ENCODE measurements at places on chromosomes 6 and 20. TPM values are rescaled to one million over a fixed set of nuclear protein-coding genes. Genes with fewer than 3 reads are reported as not detected.

GRCh38 chr6:92122746-92123145, 1296.6 kb downstream of the EPHA7 start:
- H3K27me3 ChIP-seq: no peaks in the 10 kb centered on the region
- H3K27ac ChIP-seq: no peak overlapping the region
- no peak for DNase-seq
- H3K36me3 ChIP-seq: no peaks in the 10 kb centered on the region
- H3K4me3 ChIP-seq: no peak overlapping the region

- no peaks in the 10 kb centered on the region for H3K27me3 ChIP-seq
- H3K4me1 ChIP-seq: no peaks in the 10 kb centered on the region
- no peaks in the 10 kb centered on the region for H3K36me3 ChIP-seq
- DNase-seq: no peak
These were observed 6.6 kb upstream of the HEBP2 start for GRCh38 chr6:138397128-138398122.

DNA sequence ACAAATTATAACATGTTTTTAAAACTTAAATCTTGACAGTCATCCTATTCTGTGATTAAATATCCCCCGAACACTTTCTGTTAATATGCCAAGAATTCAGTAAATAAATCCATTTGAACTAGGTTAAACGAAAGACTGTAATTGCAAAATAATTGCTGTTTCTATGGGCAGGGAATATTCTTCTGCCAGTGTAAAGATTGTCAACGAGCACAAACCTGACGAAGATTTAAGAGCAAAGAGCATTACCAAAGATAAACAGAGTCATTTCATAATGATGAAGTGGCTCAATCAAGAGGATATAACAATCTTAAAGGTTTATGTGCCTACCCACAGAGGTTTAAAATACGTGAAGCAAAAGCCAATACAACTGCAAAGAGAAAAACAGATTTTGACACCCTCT, 76.3 kb upstream of the ADGRG6 start:
- H3K36me3 ChIP-seq: no peaks in the 10 kb centered on the region
- H3K27ac ChIP-seq: no peak overlapping the region
- no peak overlapping the region for H3K4me3 ChIP-seq
- no peaks in the 10 kb centered on the region for H3K4me1 ChIP-seq
- no peaks in the 10 kb centered on the region for H3K27me3 ChIP-seq

- DNase-seq: no peak
- peaks cover 12% of the 10 kb centered on the region for H3K4me1 ChIP-seq
- H3K27ac ChIP-seq: peak overlapping the region; percentile 65
- H3K4me3 ChIP-seq: no peak overlapping the region
These were observed 13.9 kb downstream of the DEF6 start for GRCh38 chr6:35311390-35312075.

- H3K4me3 ChIP-seq: no peak overlapping the region
- no peak for DNase-seq
- no peaks in the 10 kb centered on the region for H3K36me3 ChIP-seq
These were observed 654.8 kb upstream of the POU3F2 start for GRCh38 chr6:98179606-98180005.

GRCh38 chr6:24927985-24928745, 7.6 kb downstream of the RIPOR2 start:
- H3K27me3 ChIP-seq: no peaks in the 10 kb centered on the region
- H3K27ac ChIP-seq: no peak overlapping the region
- H3K4me3 ChIP-seq: no peak overlapping the region
- no peaks in the 10 kb centered on the region for H3K36me3 ChIP-seq
- H3K4me1 ChIP-seq: peaks cover 20% of the 10 kb centered on the region

GRCh38 chr6:169976301-169977081, 225.1 kb downstream of the ERMARD start:
- peak; percentile 62 for DNase-seq
- H3K27me3 ChIP-seq: peaks cover 9% of the 10 kb centered on the region
- peaks cover 6% of the 10 kb centered on the region for H3K4me1 ChIP-seq

GRCh38 chr6:42239736-42240375, 22.2 kb upstream of the MRPS10 start:
- H3K4me1 ChIP-seq: no peaks in the 10 kb centered on the region
- H3K27me3 ChIP-seq: no peaks in the 10 kb centered on the region
- peaks cover 23% of the 10 kb centered on the region for H3K36me3 ChIP-seq
- no peak overlapping the region for H3K4me3 ChIP-seq
- no peak for DNase-seq

GRCh38 chr20:54843865-54844264, 368.5 kb downstream of the DOK5 start:
- H3K4me3 ChIP-seq: no peak overlapping the region
- no peaks in the 10 kb centered on the region for H3K36me3 ChIP-seq
- no peaks in the 10 kb centered on the region for H3K27me3 ChIP-seq
- no peak for DNase-seq
- H3K27ac ChIP-seq: no peak overlapping the region

DNA sequence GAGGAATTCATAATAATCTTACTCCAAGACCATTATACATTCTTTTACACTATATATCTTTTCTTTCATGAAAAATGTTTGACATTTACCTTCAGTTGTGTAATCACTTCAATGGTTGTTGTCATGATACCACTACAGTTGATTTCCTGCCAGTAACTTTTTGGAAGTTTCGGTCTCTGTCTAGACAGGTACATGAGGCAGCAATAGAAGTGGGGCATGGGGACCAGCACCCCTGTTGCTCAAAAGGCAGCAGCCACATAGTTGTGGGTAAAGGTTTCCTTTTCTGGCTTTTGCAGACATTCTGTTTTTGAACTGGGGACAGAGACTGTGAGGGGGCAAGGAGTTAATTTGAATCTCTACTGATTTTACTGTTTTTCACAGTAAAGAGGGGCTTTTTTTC, 14.1 kb downstream of the SAMD5 start:
- no peaks in the 10 kb centered on the region for H3K36me3 ChIP-seq
- no peak overlapping the region for H3K4me3 ChIP-seq
- no peaks in the 10 kb centered on the region for H3K4me1 ChIP-seq
- no peak overlapping the region for H3K27ac ChIP-seq

- H3K27me3 ChIP-seq: no peaks in the 10 kb centered on the region
- H3K36me3 ChIP-seq: no peaks in the 10 kb centered on the region
- no peak overlapping the region for H3K4me3 ChIP-seq
- no peak overlapping the region for H3K27ac ChIP-seq
- no peaks in the 10 kb centered on the region for H3K4me1 ChIP-seq
These were observed 123.3 kb upstream of the PHACTR3 start for GRCh38 chr20:59481067-59481466.

- no peaks in the 10 kb centered on the region for H3K27me3 ChIP-seq
- no peaks in the 10 kb centered on the region for H3K36me3 ChIP-seq
These were observed 1355.0 kb upstream of the MAP3K7 start for GRCh38 chr6:91941838-91942237.

GRCh38 chr6:92479831-92480230, 939.5 kb downstream of the EPHA7 start:
- H3K4me1 ChIP-seq: no peaks in the 10 kb centered on the region
- no peaks in the 10 kb centered on the region for H3K36me3 ChIP-seq

GRCh38 chr20:16243470-16243869, 329.8 kb downstream of the KIF16B start:
- no peak for DNase-seq
- no peaks in the 10 kb centered on the region for H3K27me3 ChIP-seq
- H3K36me3 ChIP-seq: no peaks in the 10 kb centered on the region
- no peaks in the 10 kb centered on the region for H3K4me1 ChIP-seq
- no peak overlapping the region for H3K4me3 ChIP-seq

DNA sequence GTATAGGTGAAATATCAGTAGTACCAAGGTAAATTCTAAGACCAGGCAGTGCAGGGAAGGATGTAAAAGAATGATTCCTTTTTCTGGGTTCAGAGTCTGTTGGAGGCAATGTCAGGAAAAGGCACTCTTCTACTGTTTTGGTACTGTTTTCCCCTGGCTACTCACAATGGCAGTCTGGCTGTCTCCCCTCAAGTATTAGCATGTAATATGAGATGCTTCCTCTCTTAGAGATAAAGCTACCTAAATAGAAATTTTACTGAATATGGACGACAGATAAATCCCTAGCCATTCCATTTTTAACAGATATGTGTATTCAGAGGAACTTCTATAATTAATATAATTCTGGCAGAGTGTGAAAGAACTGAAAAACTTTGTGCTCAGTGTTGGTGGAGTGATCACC, 3.5 kb downstream of the RNF8 start:
- no peak overlapping the region for H3K27ac ChIP-seq
- H3K36me3 ChIP-seq: peaks cover 15% of the 10 kb centered on the region
- H3K4me1 ChIP-seq: peaks cover 9% of the 10 kb centered on the region
- no peak for DNase-seq
- no peak overlapping the region for H3K4me3 ChIP-seq

DNA sequence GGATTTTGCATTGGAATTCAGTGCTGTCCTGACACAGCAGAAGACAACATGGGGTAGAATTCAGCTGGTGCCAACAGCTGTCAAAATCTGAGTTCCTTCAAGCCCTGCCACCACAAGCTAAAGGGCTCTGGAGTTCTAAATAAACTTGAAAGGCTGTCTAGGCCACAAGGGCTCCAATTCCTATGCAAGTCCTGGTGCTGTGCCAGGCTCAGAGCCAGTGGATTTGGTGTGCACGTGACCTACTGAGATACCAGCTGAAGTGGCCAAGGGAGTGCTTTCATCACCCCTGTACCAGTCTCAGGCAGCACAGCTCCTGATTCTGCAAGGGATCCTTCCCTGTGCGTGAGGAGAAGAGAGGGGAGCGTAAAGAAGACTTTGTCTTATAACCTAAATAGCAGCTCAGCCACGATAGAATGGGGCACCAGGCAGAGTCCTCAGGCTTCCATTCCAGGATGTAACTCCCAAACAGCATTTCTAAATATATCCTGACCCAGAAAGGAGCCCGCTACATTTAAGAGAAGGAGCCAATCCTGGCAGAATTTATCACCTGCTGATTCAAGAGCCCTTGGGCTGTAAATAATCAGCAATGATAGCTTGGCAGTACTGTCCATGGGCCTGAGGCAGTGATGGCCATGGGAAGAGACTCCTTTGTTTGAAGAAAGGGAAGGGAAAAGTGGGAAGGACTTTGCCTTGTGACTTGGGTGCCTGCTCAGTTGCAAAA, 881.2 kb upstream of the EPHA7 start:
- no peaks in the 10 kb centered on the region for H3K36me3 ChIP-seq
- peak; percentile 53 for DNase-seq
- H3K27me3 ChIP-seq: no peaks in the 10 kb centered on the region
- H3K4me1 ChIP-seq: no peaks in the 10 kb centered on the region
- no peak overlapping the region for H3K4me3 ChIP-seq

DNA sequence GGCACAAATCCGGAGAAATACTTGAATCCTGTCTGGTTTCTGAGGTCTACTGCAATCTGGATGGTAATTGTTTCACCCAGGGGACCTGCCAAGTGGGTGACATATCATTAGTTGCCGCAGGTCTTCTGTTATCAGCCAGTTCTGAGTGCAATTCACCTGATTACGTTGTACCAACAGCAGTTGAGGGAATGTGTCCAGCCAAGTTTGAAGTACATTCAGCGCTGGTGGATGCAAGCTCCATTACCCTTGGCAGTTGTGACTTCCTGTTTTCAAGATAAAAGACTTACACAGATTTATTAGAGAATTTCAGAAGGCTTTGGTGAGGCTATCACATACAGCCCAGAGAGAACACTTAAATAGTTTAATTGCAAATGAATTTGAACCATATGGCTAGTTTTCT, 42.8 kb downstream of the FNDC1 start:
- no peaks in the 10 kb centered on the region for H3K27me3 ChIP-seq
- H3K4me3 ChIP-seq: no peak overlapping the region
- H3K4me1 ChIP-seq: no peaks in the 10 kb centered on the region
- DNase-seq: no peak

- no peak for DNase-seq
- no peak overlapping the region for H3K4me3 ChIP-seq
- H3K27ac ChIP-seq: no peak overlapping the region
- no peaks in the 10 kb centered on the region for H3K4me1 ChIP-seq
These were observed 39.0 kb downstream of the ADGRF4 start for GRCh38 chr6:47737406-47737805.

DNA sequence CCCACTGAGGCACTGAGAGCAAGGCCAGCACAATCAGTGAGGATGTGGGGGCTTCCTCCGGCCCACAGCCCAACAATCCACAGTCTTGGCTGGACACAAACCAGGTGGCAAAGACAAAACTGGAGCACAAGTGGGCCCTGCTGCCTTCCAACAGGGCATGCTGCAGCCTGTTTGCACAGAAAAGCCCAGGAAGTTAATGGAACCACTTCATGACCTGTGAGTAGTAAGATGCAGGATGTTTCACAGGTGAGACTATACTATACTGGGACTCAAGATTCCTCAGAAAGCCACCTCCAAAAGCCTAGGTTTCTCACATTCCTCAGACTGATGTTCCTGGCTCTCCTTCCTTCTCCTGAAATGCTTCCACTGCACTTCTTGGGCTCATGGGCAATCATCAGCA, 235.5 kb downstream of the KIF16B start:
- peaks cover 11% of the 10 kb centered on the region for H3K36me3 ChIP-seq
- H3K4me1 ChIP-seq: no peaks in the 10 kb centered on the region
- no peak for DNase-seq
- no peaks in the 10 kb centered on the region for H3K27me3 ChIP-seq
- no peak overlapping the region for H3K4me3 ChIP-seq

GRCh38 chr6:120137492-120137891, 787.9 kb upstream of the MAN1A1 start:
- H3K4me3 ChIP-seq: no peak overlapping the region
- no peaks in the 10 kb centered on the region for H3K27me3 ChIP-seq
- DNase-seq: no peak
- no peaks in the 10 kb centered on the region for H3K36me3 ChIP-seq
- no peaks in the 10 kb centered on the region for H3K4me1 ChIP-seq
- H3K27ac ChIP-seq: no peak overlapping the region

The RUNX2 gene
- total RNA-seq: 4.6 TPM

The HAO1 gene
- not detected for total RNA-seq

The AK9 gene
- 8.8 TPM for total RNA-seq

The RIMS1 gene
- total RNA-seq: 3.9 TPM

The RNGTT gene
- total RNA-seq: 12.3 TPM

Measured in upper lobe of right lung (tissue), 1 donor.